ENCODE measurements at places on chromosomes 4 and X.

DNA sequence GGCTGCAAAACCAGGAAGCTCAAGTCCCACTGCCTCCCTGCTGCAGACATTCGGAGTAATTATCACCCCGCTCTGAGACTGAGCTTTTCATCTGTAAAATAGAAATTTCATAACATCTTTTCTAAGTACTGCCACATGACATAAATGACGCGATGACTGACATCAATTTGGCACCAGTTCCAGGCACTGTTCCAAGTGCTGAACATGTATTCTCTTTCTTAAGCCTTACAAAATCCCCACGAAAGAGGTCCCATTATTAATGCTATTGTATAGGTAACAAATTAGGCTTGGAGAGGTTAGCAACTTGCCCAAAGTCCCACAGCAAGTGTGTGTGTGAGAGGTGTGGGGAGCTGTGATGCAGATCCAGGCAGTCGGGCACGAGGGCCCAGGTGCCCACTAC, 56.4 kb downstream of the SLC2A9 start:
- no peak for DNase-seq

- no peak for DNase-seq
Measured at GRCh38 chr4:118759481-118759880, 74.3 kb downstream of the METTL14 start.

- DNase-seq, result no peak
Measured at GRCh38 chr4:123699880-123700771, 303.5 kb downstream of the SPRY1 start.

DNA sequence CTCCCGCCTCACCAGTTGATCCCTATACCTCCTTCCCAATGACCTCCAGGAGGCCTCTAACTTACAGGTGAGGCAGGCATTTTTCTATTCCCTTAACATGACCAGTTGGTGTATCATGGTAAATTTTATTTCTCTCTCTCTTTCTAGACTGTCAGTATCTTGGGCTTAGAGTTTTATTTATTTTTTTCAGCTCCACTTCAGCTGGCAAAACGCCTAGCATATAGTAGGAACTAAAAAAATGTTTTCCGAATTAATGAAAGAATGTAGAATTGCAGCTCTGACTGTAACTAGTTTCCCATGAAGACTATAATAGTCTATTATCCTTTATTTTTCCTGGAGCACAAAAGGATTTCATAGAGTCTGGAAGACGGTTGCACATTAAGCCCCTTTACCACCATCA, 84.8 kb downstream of the PDE5A start:
- no peak for DNase-seq

- no peak for DNase-seq
Measured at GRCh38 chr4:54898056-54898562, 227.3 kb downstream of the KDR start.

DNA sequence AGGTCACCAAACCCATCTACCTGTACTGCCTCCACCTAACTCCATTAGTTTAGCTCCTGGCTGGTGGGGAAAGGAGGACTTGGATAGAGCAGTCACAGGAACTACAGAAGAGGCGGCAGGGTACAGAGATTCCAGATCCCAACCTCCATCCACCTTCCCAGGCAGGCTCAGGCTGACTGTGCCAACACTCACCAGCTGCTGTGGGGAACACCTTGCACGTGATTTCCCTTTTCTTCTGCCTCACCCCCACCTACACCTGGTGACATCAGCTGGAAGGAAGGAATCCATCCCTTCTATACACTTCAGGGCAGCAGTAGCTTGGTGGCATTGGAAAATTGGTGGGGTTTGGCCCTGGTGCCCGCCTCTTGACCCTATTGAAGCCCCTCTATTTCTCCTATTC, 41.5 kb downstream of the EFNB1 start:
- no peak for DNase-seq

GRCh38 chr4:15361529-15361928, 66.3 kb upstream of the C1QTNF7 start:
- DNase-seq, result no peak

DNA sequence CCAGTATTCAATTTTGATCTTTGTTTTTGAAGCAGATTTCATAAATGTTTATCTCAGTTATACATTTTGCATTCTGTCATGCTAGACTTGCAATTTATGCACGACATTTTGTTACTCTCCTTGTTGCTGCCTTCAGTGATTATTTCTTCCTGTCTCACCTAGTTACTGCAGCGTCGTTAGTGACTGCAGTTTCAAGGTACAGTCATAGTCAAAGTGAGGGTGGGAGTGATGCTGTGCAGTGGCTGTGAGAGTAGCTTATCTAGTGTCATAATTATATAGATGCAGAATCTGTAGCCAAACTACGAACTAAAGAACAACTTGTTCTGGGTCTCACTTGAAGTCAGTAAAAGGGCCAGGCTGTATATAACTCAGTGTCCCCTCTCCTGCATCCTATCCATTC, 69.8 kb downstream of the GPR101 start:
- DNase-seq, result no peak

GRCh38 chrX:30489323-30489722, 88.2 kb downstream of the TASL start:
- no peak for DNase-seq

DNA sequence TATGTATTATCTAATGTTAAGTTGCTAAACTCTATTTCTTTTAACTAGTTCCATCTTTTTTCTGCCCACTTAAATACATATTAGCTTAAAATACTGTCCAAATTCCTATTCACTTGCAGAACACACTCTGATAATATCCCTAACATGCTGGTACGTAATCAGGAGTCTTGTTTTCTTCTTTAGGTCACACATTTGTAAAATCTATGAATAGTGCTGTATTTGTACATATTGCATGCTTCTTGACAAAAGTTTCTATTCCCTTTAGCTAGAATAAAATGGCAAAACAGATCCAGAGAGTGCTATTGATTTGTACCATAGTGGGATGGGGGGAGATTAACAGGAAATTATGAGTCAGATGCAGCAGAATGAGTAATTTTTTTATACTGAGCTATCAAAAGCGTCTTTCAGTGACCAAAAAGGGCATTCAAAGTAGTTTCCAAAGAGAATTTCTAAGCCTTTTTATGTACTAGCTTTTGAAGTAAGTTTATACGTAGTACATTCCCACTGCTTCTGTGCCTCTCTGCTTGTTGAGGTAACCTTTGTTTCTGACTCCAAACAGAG, 126.5 kb downstream of the PTPN13 start:
- DNase-seq, result no peak

DNA sequence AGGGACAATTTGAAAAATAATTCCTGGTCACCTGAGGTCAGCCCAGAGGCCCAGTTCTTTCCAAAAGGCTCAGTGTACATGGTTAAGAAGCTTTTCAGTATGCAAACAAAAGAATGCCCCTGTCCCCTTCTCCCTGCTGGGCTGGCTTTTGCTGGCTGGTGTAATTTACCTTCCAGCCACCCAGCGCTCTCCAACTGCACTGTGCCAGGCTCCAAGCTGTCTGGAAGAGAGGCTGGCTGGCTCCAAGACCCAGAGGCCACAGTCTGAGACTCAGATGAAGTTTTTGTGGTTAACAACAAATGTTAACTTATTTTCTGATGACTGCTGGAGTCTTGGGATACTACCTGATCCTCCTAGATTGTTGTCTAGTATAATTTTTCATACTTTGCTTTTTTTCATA, 11.9 kb upstream of the KIT start:
- no peak for DNase-seq
